Upper lobe of left lung (tissue), 6 donors: ENCODE measurements at places on chromosomes 5 and 9. TPM values are rescaled to one million over a fixed set of nuclear protein-coding genes. Genes with fewer than 3 reads are reported as not detected.

CARD9 gene
- 30.4 TPM for total RNA-seq

RNF183 gene
- total RNA-seq = not detected

DEPDC1B gene
- 0.49 TPM for total RNA-seq

TEK gene
- total RNA-seq = 27.2 TPM

- H3K27me3 ChIP-seq = no peaks in the 10 kb centered on the region
- DNase-seq = peak; percentile 25
- peak overlapping the region; percentile 40 for H3K27ac ChIP-seq
- no peaks in the 10 kb centered on the region for H3K36me3 ChIP-seq
- no peak overlapping the region for H3K4me3 ChIP-seq
These were observed 15.3 kb downstream of the C9orf152 start for GRCh38 chr9:110192531-110193261.

- H3K36me3 ChIP-seq = no peaks in the 10 kb centered on the region
- H3K4me3 ChIP-seq = no peak overlapping the region
- no peaks in the 10 kb centered on the region for H3K4me1 ChIP-seq
- no peaks in the 10 kb centered on the region for H3K27me3 ChIP-seq
- DNase-seq = no peak
- H3K27ac ChIP-seq = no peak overlapping the region
These were observed 9.3 kb upstream of the EDIL3 start for GRCh38 chr5:84393969-84394368.

GRCh38 chr5:15774632-15775031 lies 274.7 kb downstream of the FBXL7 start:
- H3K4me1 ChIP-seq = no peaks in the 10 kb centered on the region
- no peak overlapping the region for H3K27ac ChIP-seq
- H3K27me3 ChIP-seq = no peaks in the 10 kb centered on the region

DNA sequence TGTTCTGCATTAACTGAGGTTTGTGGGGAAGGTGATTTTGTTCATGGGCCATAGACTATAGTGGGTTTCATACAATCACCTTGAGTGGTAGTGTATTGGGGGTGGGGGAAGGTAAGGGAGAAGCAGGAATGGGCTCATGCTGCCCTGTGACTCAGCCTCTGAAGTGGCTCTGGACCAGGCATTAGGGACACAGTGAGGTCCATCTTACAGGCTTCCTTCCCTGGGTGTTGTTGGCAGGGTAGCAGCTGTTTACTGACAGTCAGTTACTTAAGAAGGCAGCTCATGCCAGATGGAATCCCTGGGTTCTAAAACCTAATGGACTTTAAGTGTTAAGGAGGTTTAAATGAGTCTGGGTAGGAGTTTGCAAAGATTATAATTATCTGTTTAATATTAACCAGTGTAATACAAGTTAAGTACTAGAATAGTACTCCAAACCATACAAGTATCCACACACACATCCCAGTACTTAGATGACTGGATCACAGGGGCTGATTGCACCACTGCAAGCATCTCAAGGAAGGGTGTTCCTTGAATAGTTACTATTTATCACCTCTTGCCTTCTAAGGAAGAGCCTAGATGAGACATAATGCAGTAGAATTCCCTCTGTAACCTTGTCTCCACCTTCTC lies 59.3 kb downstream of the CAST start:
- H3K4me1 ChIP-seq = peaks cover 40% of the 10 kb centered on the region
- H3K4me3 ChIP-seq = no peak overlapping the region
- H3K36me3 ChIP-seq = no peaks in the 10 kb centered on the region
- peak overlapping the region; percentile 10 for H3K27ac ChIP-seq
- peak; percentile 82 for DNase-seq

- peaks cover 6% of the 10 kb centered on the region for H3K36me3 ChIP-seq
- H3K27ac ChIP-seq = no peak overlapping the region
- no peak overlapping the region for H3K4me3 ChIP-seq
These were observed 62.0 kb downstream of the TTLL11 start for GRCh38 chr9:122031157-122031556.

DNA sequence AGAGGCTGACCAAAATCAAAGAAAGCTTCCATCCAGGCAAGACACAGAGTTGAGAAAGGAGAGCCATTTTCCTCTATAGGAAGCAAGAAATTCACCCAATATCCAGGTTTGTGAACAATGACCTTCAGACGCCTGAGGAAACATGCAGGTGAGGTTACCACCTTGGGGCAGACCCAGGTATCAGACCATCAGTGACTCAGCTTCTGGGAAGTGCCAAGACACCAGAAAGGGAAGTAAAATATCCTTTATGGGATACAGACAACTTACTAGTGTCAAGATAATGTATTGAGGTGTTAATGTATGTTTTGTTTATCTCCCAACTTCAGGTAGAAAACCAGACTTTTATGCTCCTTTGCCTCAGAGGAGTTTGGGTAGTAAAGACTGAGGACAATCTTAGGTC lies 2.2 kb upstream of the DTWD2 start:
- no peak overlapping the region for H3K4me3 ChIP-seq
- H3K27ac ChIP-seq = no peak overlapping the region
- no peaks in the 10 kb centered on the region for H3K27me3 ChIP-seq
- DNase-seq = no peak
- no peaks in the 10 kb centered on the region for H3K36me3 ChIP-seq
- H3K4me1 ChIP-seq = peaks cover 7% of the 10 kb centered on the region

DNA sequence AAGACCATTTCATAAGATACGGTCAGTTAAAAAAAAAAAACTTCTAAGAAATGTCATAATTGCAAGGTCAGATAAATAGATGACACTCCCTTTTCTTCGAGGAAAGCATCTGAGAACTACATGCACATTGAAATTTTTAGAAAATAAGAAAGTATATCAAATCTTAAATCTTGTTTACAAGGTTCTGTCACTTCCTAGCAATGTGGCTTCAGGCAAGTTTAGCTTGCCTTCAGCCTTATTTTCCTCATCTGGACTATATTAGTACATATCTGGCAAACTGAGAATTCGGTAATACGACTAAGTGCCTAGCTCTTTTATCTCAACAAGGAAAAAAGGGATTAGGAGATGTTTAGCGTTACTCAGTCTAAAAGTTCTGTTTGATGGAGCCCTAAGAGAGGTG lies 32.5 kb upstream of the OR2K2 start:
- DNase-seq = no peak
- no peaks in the 10 kb centered on the region for H3K27me3 ChIP-seq
- H3K4me3 ChIP-seq = no peak overlapping the region
- no peaks in the 10 kb centered on the region for H3K4me1 ChIP-seq
- H3K27ac ChIP-seq = no peak overlapping the region

GRCh38 chr5:104646416-104646815 lies 1083.8 kb upstream of the NUDT12 start:
- no peak overlapping the region for H3K27ac ChIP-seq
- no peaks in the 10 kb centered on the region for H3K4me1 ChIP-seq
- H3K4me3 ChIP-seq = no peak overlapping the region
- no peak for DNase-seq
- H3K36me3 ChIP-seq = no peaks in the 10 kb centered on the region

DNA sequence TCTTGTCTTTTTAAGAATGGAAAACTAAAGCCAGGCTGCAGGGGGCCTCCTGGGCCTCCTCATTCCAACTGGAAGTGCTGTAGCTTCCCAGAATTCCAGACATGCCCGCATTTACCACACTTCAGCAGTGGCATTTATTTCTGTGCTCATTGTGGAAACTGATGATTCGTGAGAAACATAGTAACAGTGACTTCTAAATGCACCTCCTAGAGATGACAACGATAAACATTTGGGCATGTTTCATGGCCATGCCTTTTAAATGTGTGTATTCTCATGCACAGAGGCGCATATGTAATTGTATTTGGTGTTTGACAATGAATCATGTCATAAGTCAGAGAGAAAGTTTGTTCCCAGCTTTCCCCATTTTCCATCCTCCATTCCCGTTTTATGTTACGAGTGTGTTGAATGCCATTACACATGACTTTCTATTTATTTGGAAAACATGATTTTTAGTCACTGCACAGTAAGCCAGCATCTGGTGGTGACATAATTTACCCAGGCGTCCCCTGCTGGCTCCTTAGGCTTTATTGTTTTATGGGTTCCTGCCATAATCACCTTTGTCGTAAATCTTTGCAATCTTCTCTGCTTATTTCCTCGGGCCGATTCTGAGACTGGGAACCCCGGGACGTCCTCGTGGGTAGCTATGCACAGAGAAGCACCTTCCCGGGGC lies 68.8 kb upstream of the FCN2 start:
- DNase-seq = no peak
- no peak overlapping the region for H3K4me3 ChIP-seq

DNA sequence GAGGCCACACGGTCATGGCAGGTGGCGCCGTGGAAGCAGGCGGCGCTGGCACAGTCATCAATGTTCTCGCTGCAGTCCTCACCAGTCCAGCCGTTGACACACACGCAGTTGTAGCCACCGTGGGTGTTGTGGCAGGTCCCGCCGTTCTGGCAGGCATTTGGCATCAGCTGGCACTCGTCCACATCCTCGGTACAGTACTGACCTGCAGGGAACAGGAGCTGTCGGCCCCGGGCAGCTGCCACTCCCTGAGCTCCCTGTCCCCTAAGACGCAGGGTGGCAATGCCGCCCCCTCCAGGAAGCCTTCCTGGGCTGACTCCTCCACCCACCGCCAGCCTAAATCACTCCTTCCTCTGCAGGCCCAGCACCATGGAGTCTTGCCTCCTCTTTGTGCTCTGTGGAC lies 27.2 kb downstream of the NOTCH1 start:
- no peaks in the 10 kb centered on the region for H3K27me3 ChIP-seq
- H3K4me1 ChIP-seq = peaks cover 45% of the 10 kb centered on the region
- peak overlapping the region; percentile 33 for H3K4me3 ChIP-seq
- H3K27ac ChIP-seq = peak overlapping the region; percentile 86

DNA sequence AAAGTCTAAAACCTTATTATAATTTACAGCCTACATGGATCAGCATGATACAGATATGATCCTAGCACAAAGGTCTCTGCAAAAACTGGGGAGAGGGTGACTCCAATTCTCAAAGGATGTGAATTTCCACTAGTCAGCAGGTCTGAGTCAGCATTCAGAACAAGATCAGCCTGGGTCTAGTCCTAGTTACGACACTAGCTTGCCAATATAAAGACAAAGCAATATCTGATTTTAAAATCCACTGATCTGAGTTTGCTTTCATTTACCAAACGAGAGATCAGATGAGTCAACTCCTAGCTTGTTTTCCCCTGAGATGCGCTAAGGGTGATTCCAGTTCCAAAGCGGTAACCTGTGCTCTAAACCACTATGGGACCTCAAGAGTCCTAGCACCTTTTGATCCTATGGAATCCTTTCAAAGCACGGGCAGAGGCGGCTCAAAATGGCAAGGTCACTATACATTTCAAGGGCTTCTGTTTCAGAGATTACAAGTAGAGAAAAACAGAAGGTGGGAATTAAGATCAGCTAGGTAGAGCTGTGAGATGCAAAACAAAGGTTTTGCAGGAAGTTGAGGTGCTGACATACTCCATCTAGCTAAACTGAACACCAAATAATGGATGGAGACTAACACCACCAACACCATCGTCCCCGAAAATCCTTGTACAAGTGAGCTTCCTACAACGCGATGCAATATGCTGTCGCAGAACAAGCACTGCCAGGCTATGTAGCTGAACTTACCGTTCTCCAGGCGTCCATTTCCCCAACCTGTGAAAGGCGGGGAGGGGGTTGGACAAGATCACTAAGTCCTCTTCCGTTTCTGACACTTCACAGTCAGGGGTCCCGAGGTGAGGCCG lies 906 bp downstream of the SLC25A51 start:
- no peak for DNase-seq
- peak overlapping the region; percentile 95 for H3K27ac ChIP-seq
- H3K4me1 ChIP-seq = peaks cover 29% of the 10 kb centered on the region
- peak overlapping the region; percentile 96 for H3K4me3 ChIP-seq

- peak; percentile 78 for DNase-seq
- H3K4me1 ChIP-seq = peaks cover 42% of the 10 kb centered on the region
These were observed at the start of gene GPR107 for GRCh38 chr9:130053504-130054324. Gene GPR107 (plus strand): TSS chr9:130053906. CDS start chr9:130053933, 27 bp downstream.

GRCh38 chr5:11672385-11673085 lies 231.7 kb downstream of the CTNND2 start:
- H3K36me3 ChIP-seq = no peaks in the 10 kb centered on the region
- H3K27ac ChIP-seq = no peak overlapping the region
- H3K4me1 ChIP-seq = no peaks in the 10 kb centered on the region
- H3K27me3 ChIP-seq = no peaks in the 10 kb centered on the region
